ENCODE measurements at places on chromosomes 7 and 10.

- DNase-seq, result no peak
These were observed 56.9 kb downstream of the HIBADH start for GRCh38 chr7:27605689-27606269.

DNA sequence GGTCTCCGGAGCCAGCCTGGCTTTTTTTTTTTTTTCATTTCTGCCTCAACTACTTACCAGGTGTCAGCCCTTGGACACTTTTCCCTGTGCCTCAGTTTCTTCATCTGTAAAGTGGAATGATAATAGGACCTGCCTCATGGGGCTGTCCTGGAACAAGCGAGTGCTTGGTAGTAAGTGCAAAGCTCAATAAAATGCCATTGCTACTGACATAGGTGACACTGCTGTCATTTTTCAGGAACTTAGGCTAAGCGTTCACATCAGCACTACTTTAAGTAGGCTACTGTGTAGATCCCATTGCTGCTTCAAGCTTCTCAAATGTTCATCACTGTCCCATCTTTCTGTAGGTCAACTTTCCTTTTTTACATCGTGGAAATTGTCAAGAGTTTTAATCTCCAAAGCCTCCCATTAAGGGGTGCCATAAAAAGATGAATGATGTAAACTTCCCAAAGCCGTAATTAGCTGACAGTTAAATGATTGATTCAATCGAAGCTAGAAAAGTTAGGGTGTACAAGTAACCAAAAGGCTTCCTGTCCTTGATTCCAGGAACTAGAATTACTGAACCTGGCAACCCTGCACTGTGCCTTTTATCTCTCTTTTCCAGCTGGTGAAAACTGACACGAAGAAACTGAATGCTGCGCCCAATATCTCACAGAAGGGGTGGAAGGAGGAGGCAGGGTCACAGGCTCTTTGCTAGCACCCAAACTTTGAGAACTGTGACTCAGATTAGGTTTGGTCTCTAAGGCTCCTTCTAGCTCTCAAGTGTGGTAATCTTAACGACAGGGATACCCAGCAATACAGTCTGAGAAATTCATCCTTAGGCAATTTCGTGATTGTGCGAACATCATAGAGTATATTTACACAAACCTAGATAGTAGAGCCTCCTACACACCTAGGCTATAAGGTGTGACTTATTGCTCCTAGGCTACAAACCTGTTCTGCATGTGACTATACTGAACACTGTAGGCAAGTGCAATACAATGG is 861 bp upstream of the USP6NL start:
- no peak for DNase-seq

- DNase-seq, result no peak
These were observed 133.8 kb upstream of the PLXNA4 start for GRCh38 chr7:132709971-132710567.

DNA sequence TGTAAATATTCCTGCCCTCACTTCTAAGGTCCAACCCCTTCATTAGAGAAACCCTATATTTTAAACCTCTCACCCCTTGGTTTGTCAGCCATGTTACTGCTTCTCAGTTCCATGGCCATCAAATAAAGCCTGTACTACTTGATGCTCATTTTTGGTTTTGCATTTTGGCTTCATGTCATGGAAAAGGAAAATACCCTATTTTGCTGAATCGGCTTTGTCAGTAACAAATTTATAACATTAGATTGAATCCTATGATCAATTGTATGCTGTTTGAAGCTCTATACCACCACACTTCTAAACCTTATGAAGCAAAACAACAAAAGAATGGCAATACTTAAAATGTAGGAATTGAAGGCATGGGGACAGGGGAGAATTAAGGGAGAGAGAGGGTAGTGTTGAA is 333.1 kb downstream of the ETV1 start:
- no peak for DNase-seq

DNA sequence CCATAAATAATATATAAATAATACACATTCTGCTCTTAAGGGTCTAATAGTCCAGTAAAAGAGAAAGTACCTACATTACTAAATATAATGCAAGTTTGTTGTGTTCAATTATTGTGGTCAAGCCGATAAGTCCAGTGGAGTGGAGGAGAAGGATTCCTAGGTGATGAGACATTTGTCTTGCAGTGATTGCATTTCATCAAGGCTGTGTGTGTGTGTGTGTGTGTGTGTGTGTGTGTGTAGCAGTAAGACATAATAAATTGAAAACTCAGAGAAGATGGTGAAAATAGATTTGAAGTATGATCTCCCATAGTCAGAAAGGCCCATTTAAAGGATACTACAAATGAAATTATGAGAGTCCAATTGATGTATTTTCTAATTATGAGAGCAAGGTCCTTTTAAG is 192.5 kb upstream of the SEMA3C start:
- no peak for DNase-seq

- DNase-seq, result no peak
These were observed 47.1 kb upstream of the PRR15 start for GRCh38 chr7:29516491-29516890.

DNA sequence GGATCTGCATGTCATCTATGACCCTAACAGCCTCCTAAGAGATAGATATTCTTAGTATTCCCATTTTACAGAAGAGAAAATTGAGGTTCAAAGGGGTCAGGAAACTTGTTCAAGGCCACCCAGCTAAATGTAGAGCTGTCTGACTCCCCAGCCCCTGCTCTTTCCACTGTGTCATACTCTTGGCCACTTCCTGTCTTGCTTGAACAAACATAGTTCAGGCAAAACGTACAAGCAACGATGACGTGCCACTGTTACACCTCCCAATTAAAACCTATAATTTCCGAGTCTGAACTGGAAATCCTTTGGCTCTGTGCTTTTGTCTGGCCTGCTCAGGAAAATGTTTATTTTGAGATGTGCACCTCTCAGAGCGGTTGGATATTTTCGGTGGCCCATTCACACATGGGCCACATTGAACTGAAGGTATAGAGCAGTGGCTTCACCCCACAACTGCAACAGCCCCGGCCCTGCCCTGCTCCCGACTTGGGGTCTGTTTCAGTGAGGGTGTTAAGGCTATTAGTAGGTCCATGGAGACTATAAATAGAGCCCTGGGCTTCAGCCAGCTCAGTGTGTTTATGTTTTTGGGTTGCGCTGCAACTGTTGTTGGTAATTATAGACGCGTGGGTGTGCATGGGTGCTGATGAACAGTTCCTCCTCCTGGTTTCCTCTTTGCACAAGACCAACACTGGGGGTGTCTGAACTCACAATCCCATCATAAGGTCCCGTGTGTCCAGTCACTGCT is 172.3 kb upstream of the ADO start:
- no peak for DNase-seq

DNA sequence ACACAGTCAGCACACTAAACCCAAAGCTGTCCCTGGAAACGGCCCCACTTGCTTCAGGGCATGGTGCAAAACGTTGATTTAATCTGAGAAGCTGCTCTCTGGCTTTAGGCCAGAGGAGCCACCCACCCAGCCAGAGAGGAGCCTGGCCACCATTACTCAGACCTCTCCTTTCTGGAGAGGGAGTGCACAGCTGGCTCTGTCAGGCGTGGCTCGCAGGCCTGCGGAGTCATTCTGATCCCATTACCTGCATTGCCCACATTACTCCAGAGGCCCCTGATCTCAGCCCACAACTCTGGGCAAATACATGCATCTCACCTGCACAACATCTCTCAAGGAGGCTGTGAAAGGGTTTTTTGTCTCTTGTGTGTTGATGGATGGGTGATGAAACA is 370.0 kb upstream of the IGFBP3 start:
- DNase-seq, result no peak

GRCh38 chr10:114703377-114704107 is 45.5 kb upstream of the ABLIM1 start:
- DNase-seq, result no peak

DNA sequence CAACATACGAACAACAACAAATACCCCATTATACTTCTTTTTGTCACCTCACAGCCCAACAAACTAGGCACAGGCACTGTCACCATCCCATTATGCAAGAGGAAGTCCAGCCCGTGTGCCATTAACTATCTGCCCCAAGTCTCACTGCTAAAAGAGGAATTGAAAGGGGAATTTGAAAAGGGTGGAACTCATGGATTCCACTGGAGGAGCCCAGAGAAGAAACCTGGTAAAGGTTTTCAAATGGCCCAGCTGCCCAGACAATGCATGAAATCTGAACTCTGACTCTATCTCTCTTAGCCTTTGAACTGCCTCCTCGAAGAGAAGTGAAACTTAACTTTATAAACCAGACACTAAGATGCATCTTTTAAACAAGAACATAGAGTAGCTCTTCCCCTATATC is 130.0 kb downstream of the PLXNA4 start:
- DNase-seq, result no peak

GRCh38 chr7:159250471-159250870 is 105.8 kb upstream of the VIPR2 start:
- DNase-seq, result no peak

DNA sequence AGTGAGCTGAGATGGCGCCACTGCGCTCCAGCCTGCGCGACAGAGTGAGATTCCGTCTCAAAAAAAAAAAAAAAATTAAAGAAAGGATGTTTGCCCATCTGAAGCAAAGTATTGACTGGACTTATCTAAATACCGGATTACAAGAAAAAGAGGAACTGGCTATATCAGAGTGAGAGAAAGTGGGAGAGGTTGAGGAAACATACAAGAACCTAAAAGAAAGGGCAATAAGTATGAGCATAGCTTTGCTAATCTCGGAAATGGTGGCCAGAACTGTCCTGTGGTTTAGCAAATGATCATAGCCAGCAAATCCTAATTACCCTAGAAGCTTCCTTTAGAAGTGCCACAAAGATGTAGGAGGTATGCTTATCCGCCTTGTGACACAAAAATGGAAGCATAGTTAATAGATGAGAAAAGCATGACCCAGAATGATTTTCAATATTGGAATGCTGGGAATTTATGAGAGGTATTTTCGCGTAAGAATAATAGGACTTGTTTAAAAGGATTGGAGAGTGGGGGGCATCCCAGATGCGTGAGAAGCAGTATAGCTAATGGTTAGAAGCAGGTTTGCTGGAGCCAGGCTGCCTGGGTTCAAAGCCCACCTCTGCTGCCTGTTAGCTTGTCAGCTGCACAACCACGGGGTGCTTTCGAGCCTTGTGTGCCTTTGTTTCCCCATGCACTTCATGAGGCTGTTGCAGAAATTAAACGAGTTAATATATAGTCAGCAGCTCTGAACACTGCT is 1.2 kb upstream of the GTPBP4 start:
- no peak for DNase-seq

GRCh38 chr7:78760620-78761355 is 692.7 kb downstream of the MAGI2 start:
- DNase-seq, result no peak

- DNase-seq, result no peak
These were observed 71.4 kb upstream of the ZNF438 start for GRCh38 chr10:31103112-31103511.

DNA sequence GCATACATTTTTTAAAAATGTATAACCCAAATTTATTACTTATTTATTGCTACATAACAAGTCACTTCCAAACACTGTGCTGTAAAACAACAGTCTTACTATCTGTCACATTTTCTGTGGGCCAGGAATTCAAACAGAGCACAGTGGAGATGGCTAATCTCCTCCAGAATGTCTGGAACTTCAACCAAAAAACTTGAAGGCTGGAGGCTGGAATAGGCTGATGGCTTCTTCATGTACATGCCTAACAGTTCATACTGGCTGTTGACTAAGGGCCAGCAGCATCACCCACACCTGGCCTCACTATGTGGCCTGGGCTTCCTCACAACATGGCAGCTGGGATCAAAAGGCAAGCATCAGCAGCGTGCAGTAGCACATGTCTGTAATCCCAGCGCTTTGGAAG is 92.4 kb upstream of the KMT2E start:
- DNase-seq, result no peak

GRCh38 chr10:15539262-15539661 is 168.2 kb upstream of the FAM171A1 start:
- no peak for DNase-seq

Measured in anterior cingulate cortex (tissue), 58 donors.